ENCODE measurements at places on chromosomes 13 and 19.

- no peak for DNase-seq
These were observed 123.7 kb upstream of the MRI1 start for GRCh38 chr19:13640611-13641010.

- no peak for DNase-seq
These were observed 278.5 kb upstream of the HTR2A start for GRCh38 chr13:47175172-47175866.

DNA sequence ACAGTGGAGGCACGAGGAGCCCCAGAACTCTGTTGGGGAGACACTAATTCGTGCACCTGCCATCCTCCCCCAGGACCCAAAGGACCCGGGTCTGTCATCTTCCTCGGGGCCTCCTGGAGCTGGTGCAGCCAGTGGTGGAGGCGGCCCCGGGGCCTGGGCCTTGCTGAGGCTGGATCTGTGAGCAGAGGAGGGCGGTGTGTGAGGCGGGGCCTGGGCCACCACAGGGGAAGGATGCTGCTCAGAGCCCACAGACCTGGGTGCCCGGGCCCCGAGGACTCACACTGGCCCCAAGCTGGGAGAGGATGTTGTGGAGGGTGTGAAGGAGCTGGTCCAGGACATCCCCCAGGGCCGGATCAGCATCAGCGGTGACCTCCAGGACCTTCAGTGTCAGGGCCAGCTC lies 8.3 kb downstream of the IFNL3 start:
- no peak for DNase-seq

DNA sequence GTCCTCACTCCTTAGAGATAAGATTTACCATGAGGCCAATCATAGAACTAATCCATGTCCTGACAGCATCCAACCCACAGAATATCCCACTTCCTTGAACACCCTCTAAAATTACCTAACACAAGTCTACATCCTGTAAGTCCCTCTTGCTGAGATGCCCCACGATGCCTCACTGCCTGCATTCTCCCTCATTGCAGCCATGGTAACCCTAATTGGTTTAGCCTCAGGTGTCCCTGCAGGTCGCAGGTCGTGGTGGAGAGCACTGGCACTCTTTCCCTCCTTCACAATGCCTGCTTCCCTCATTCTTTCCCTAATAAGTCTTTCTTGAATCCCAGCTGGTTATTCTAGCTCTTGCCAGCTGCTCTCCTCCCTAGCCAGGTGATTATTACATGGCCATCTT lies 35.3 kb upstream of the MYO16 start:
- DNase-seq = no peak

DNA sequence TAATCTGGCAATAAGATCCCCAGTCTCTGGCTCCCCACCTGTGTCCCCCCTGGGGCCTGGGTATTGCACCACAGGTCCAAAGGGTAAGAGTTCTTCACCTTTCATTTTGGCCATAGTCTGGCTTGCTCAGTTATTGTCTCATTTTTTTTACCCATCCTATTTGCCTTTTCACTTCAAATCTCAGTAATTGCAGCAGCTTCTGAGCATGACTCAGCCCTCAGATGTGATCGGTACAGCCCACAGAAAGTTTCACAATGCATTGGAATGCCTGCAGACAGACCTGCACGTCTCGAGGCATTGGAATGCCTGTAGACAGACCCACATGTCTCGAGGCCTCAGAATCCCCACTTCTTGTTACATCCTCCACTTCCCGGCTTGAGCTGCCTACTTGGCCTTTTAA lies 173.6 kb downstream of the NUFIP1 start:
- DNase-seq = peak; percentile 47

GRCh38 chr19:46791944-46792343 lies 3.5 kb upstream of the SLC1A5 start:
- DNase-seq = no peak

- DNase-seq = no peak
These were observed 80.1 kb downstream of the KLF5 start for GRCh38 chr13:73138638-73139491.
